ENCODE measurements at places on chromosomes 5 and 9.
A peak's percentile ranks its signal among the peaks of the same experiment; 100 is the strongest.

GRCh38 chr5:7762267-7762666, 88.7 kb downstream of the CFAP90 start:
- DNase-seq, result no peak

DNA sequence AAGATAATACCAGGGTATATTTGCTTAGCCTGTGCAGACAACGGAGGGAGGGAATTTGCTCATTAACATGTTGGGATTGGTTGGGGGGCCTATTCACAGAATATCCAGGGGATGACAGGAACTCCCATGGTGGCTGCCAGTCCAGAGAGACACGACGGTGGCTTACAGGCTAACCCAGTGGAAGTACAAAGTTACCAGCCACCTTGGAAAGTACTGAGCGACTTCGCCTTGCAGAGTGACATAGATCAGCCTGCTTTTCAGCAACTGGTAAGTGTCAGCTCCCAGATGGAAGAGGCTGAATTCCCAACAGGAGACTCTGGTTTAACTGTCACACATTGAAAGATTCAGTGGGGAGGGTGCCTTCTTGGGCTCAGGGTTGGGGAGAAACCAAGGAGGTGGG, 7.9 kb downstream of the ISL1 start:
- no peak for DNase-seq

- no peak for DNase-seq
These were observed 6.0 kb upstream of the IL13 start for GRCh38 chr5:132651838-132652469.

DNA sequence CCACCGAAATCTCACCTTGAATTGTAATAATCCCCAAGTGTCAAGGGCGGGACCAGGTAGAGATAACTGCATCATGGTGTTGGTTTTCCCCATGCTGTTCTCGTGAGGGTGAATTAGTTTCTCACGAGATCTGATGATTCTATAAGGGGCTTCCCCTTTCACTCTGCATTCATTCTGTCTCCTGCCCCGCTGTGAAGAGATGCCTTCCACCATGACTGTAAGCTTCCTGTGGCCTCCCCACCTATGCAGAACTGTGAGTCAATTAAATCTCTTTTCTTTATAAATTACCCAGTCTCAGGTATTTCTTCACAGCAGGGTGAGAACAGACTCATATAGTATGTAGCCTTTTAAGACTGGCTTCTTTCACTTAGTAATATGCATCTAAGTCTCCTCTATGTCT, 128.1 kb upstream of the NR5A1 start:
- no peak for DNase-seq

- DNase-seq, result peak; percentile 87
These were observed 2.5 kb downstream of the KDM3B start for GRCh38 chr5:138354926-138355378.

DNA sequence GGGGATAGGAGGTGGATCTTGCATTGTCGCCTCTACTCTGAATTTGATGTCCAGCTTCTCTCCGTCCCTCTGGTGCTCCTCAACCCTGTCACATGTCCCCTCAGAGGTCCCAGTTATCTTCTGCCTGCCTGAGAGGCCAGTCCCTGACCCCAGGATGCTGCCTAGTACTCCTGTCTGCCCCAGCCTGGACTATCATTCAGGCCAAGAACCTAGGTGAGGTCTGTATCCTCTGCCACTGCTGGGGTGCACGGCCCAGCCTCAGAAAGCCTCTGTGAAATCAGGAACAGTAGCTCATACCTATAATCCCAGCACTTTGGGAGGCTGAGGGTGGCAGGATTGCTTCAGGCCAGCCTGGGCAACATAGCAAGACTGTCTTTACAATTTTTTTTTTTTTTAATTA, 8.6 kb downstream of the SPINK4 start:
- DNase-seq, result no peak

DNA sequence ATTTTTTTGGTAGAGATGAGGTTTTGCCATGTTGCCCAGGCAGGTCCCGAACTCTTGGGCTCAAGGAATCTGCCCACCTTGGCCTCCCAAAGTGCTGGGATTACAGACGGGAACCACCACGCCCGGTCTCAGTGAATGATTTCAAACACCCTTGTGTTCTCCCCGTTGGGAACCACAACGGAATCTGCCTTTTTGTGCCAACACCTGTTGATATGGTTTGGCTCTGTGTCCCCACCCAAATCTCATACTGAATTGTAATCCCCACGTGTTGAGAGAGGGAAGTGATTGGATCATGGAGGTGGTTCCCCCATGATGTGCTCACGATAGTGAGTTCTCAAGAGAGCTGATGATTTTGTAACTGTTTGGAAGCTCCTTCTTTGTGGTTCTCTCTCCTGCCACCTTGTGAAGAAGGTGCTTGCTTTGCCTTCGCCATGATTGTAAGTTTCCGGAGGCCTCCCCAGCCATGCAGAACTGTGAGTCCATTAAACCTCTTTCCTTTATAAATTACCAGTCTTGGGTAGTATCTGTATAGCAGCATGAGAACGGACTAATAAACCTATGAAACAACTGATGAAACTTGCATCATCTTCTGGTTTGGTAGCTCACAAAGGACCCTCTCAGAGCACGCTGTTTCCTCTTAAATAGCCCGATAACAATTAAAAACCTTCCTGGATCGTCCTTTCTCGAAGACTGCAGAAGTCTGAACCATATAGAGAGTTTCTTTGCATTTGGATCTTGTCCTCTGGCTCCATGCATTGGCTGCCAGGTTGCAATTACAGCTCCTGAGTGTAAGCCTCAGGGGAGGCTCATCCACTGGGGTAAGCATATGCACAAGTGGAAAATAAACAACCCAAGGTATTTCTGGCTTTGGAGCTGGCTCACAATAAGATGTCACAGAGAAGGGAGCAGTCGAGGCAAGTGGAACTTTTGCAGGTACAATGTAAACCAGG, 91.5 kb downstream of the SPRY4 start:
- no peak for DNase-seq

DNA sequence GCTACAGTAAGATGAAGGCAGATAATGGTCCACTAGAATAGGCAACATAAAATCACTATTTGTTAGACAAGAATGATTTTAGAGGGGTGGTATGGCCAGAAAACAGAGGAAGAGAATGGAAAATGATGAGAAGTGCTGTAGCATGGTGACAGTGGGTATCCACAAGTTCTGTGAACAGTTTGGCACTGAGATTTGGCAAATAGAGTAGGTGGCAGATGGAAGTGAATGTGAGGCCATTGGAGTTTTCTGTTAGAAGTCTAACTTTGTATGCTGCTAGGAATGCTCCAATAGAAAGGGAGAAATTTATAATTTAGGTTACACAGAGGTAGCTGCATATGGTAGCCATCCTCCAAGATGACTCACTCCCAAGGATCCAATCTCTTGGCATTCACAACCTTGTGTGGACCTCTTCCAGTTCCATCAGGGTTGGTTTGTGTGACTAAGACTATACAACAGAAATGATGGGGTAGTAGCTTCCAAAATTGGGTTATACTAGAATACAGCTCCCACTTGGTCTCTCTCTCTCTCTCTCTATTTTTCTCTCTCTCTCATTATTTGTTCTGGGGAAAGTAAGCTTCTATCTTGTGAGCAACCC, 646.9 kb upstream of the ZNF608 start:
- no peak for DNase-seq

GRCh38 chr9:119986713-119987112, 593.3 kb downstream of the CDK5RAP2 start:
- no peak for DNase-seq

DNA sequence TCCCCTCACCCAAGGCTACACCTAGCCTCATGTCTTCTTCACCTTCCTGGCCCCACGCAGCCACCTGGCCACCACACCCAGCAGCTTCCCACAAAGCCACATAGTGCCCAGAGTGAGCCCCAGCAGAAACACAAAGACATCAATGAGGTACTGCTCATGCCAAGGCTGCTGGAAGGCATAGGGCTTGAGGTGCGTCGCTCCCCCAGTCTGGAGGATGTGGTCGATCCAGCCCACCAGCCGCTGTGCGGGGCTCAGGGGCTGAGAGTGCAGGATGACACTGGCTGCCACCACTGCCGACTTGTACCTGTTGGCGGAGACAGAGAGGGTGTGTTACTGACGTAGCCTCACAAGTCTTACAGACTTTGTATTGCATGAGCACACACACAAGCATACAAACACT, 15.8 kb upstream of the CAPSL start:
- DNase-seq, result no peak

DNA sequence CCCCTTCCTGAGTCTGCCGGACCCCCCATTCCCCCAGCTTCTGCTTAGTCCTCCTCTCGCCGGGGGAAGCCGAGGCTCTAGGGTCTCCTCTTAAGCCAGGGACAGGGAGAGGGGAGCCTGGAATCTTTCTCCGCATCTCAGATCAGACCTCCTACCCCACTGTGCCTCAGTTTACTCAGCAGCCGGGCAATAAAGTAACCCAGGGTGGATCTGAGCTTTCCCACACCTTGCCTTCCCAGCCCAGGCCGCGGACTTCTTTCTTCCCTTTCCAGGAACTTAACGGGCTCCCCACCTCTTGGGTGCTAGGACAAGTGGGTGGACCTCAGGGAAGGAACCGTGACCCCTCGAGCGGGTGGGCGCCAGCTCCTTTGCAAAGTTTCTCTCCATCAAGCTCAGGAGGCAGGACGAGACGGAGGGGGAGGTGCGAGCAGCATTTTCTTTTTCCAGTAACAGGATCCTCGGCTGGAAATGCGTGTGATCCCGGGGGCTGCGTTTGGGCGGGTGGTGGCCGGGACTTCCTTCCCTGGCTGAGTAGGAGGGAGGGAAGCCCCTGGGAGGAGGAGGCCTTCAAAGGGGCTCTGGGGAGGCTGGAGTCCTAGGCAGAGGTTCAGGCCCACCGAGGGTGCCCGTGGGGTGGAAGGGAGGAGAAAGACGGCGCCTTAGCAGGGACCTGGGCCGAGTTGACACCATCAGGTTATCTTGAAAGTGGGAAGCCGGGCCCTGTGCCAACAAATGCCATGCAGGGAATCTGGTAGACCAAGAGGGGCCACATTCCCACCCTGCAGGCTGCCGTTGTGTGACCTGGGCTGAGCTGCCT, 795 bp downstream of the DAB2IP start:
- no peak for DNase-seq

GRCh38 chr5:57844410-57844809, 361.8 kb upstream of the ACTBL2 start:
- no peak for DNase-seq

All from activated CD4-positive, alpha-beta T cell treated with anti-CD3 and anti-CD28 coated beads, Interleukin-10, Interleukin-2, amounts not matched to agents 100 ng/mL and 50 ng/mL, durations not matched to agents 16 hours and 8 hours (primary cell).